CD14-positive monocyte (primary cell): ENCODE measurements at places on chromosomes 3 and 15.

- DNase-seq = no peak
These were observed 26.9 kb downstream of the MCTP2 start for GRCh38 chr15:94258246-94258645.

DNA sequence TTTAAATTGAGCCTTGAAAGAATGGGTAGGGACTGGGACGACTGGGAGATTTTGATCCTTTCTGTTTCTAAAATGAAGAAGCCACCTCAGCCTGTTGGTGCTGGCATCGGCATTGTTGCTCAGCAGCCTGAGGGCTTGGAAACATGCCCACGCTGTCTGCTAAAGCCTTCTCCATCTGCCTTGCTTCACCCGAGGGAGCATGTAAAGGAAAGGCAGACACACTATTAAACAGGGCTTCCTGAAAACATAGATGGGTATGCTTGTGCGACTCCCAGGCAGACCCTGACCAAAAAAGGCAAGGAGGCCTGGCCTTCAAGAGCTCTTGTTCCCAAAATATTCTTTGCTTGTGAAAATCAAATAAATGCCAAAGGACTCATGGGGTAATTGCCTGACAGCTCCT, 84.2 kb upstream of the SLC4A7 start:
- DNase-seq = no peak

- no peak for DNase-seq
These were observed 867.6 kb downstream of the EPHA3 start for GRCh38 chr3:89974903-89975519.

DNA sequence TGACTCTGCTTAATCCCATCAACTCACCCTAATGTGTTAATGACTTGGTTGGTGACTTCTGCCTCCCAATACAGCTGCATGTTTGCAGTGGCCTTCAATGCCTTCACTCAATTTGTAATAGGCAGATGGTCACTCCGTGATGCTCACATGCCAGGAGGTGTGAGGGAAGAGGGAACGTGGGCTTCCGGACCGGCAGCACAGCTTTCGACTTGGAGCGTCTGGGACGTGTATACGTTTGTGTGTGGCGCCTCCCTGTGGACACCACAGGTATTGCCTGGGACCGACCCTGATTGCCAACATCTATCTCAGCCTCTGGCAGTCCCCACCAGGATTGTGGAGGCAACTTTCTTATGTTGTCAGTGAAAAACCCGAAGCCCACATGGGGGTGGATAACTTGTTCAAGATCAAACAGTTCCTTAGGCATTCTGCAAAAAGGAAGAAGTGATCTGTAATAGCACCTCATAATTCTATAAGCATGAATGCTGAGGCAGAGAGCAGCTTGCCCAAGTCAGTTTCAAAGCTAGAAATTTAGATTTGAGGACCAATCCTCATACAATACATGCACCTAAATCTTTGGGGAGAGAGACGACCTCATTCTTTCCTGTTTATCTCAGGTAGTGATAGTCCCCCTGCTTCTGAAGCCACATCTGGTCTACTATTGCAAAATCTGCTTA, 16.9 kb downstream of the MRPL46 start:
- peak; percentile 52 for DNase-seq

GRCh38 chr3:136818191-136818768, 646 bp upstream of the SLC35G2 start:
- DNase-seq = no peak

- DNase-seq = no peak
These were observed 58.1 kb downstream of the CD200 start for GRCh38 chr3:112390783-112391641.

GRCh38 chr15:55937040-55937439, 56.4 kb downstream of the NEDD4 start:
- DNase-seq = no peak

DNA sequence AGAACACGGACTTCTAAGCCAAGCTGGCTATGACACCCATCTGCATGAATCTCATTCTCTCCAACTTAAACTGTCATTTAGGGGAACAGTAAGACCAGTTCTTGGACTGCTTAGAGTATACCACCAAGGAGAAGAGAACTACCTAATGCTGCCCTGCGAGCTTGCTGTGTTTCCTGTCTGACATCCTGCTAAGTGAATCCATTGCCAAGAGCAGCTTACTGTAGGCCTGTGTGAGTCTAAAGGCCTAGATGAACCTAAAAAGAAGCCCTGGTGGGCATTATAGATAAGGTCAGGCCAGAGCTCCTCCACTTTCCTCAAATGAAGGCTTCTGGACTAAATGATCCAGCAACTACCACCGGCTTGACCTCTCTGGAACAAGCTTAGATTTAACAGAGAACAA, 15.0 kb downstream of the LZTFL1 start:
- DNase-seq = no peak

DNA sequence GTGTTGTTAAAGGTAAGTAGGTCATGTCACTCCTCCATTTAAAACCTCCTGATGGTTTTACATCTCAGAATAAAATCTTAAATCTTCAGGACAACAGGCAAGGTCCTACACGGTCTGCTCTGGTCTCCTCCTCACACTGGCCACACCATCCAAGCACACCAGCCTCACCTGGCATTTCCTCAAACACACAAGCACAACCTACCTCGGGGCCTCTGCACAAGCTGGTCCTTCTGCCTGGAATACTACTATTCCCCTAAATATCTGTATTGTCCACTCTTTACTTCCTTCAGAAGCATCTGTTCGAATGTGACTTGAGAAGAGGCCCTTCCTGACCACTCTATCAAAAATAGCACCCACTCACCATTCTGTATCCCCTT, 1.8 kb downstream of the GORASP1 start:
- no peak for DNase-seq

DNA sequence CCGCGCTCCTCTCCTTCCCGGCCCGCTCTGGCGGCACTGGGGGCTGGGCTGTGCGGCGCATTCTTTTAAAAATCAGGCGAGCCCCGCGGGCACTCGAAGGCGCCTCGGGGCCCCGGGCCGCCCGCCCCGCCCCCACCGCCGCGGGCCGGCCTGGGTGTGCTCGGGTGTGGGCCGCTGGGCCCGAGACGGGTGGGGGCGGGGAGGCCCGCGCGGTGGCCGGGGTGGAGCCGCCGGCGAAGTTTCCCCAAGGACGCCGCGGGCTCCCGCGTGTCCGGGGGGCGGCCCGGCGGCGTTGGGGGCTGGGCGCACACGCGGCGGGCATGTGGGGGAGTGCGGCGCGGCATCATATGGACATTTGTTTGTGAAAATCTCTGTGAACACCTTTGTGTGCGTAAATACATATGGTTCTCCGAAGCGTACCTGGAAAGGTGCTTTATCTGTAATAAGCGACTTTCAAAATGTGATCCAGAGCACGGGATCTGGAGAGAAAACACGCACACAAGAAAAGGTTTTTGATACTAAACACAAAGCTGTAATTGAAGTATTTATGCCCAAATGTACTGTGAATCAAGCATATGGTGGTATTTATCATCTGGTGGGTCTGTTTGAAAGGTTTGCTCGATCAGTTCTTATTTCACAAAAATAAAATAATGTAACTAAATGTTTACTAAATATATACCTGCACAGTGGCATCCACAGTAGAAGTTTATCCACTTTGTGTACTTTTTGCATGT, 612 bp upstream of the TBL1XR1 start:
- DNase-seq = peak; percentile 37

GRCh38 chr3:50138266-50139200, 16.6 kb upstream of the SEMA3F start:
- no peak for DNase-seq

DNA sequence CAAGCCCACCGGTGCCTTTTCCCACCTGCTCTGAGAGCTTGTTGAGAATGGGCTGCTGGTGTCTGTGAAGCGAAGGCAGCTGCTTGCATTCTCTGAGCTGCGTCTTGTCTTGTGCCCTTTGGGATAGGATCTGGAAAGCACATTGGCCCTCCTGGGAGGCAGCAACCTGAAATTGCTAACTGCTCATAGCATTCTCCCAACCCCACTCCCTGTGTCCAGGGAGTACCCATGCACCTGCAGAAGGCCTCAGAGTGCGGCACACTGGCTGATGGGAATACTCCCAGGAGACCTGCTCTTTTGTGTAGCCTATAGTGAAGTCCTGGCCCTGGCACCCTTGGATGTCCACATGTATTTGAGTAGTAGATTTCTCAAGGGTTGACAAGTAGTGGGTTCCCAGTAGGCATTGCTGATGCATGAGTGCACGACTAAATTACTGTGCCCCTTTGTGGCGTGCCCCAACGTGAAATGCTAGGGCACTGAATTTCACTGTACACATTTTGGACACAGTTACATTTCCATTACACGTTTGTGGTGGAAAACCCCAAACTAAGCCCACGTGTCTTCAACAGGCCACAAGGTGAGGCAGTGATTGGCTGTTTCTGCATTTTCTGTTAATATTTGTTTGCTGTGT, 3.7 kb downstream of the EPHB1 start:
- DNase-seq = no peak

DNA sequence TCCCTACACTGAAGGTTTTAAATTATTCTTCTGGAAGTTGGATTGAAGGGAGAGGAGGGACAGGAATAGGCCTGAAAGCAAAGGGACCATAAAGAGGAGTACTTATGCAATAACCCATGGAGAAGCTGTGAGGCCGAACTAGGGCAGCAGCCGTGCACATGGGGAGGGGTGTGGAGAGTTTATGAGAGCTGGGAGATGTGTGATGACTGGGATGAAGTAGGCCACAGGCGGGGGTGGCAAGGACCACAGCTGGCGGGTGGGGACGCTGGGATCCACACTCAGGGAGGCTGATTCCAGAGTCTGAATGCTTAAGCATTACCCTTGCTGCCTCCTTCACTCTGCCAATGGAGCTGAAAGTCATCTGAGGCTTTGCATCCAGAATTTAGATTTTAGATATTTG, 123.8 kb downstream of the ARNT2 start:
- no peak for DNase-seq

- no peak for DNase-seq
These were observed 14.4 kb upstream of the CSPG4 start for GRCh38 chr15:75727031-75727531.

- no peak for DNase-seq
These were observed 58.8 kb downstream of the SMARCC1 start for GRCh38 chr3:47722859-47723258.

- no peak for DNase-seq
These were observed 518.9 kb downstream of the SHQ1 start for GRCh38 chr3:72329354-72329753.

DNA sequence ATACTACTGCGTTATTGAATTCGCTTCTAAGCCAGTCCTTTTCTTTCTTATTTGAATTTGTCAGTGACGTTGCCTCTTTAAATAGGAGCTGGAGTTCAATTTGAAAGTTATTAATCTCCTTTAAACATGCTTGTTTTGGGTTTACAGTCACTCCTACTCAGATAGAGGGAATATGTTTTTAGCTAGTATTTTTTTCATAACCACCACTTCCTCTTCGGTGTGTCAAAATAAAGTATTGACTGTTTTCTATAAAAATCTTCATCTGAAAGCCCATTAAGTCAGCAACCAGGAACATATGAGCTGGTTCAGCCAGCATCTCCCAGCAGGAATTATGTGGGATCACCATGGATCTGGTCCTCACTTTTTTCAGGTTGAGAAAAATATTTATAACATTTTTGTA, 772.9 kb downstream of the DIPK2A start:
- no peak for DNase-seq

- no peak for DNase-seq
These were observed 5.8 kb downstream of the RCCD1 start for GRCh38 chr15:90960298-90961091.

DNA sequence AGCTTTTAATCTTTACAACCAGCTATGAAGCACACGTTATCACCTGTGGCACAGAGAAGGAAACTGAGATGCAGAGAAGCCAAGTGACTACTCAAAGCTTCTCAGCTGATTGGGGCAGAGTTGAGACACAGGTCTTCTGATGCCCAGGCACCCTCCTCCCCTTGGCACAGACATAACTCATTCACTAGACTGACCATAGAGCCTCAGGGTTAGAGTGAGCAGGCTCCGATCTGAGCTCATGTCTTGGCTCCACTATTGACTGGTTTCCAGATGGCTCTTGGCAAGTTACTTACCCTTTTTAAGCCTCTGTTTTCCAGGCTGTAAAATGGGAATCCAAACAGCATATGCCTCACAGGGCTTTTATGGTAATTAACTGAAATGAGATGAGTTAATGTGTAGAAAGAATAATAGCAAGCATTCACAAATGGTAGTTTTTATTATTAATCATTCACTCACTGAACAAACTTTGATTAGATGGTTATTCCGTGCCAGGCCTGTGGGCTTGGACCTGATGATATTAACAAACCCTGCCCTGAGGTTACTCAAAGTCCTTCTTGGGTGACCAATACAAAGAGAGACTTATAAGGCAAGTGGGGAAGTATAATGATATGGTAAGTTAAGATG, 184.3 kb downstream of the ANXA2 start:
- no peak for DNase-seq

GRCh38 chr15:48394970-48395369, 63.7 kb downstream of the DUT start:
- no peak for DNase-seq

GRCh38 chr3:111725706-111726105, 130.6 kb upstream of the ZBED2 start:
- DNase-seq = no peak

DNA sequence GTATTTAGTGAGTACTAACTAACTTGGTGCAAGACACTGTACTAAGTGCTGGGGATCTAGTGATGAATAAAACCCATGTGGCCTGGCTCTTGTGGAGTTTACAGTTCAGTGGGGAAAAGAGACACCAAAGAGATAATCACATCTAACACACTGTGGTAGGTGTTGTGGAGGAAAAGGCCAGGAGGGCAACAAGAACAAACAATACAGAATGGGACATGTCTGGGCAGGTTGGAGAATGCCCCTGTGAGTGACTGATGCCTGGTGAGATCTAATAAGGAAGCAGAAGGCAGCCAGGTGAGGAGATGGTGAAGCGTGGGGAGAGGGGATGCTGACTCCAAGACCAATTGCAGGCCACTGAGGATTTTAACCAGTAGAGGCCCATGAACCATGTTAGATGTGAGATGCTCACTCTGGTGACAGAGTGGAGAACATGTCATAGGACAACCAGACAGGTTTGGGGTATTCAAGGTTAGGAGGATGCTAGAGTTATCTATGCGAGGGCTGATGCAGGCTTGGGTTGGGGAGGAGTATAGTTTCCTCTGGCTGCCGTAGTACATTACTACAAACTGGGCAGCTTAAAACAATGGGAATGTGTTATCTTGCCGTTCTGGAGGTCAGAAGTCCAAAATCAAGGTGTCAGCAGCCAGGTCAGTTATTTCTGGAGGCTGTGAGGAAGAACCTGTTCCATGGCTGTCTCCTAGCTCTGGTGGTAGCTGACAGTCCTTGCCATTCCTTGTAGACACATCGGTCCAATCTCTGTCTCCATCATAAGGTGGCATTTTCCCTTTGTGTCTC, 81.4 kb downstream of the ARNT2 start:
- DNase-seq = no peak

DNA sequence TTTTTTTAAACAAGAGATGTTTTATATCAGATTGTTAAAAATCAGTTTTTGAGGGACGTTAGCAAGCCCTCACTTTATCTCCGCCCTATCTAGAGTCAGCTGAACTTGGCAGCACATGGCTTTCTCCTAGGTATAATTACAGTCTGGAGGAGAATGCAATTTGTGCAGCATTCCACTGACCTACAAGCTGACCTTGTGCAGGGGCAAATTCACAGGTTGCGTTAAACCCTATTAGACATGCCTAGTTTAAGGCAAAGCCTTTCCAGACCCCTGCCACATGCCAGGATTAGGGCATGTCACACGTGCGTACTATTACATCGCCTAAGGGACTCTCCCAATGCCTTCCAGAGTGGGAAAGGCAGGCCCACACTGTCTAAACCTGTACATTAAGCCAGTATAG, 224.0 kb downstream of the GREM1 start:
- no peak for DNase-seq

GRCh38 chr3:42589382-42590109, 1.1 kb upstream of the SS18L2 start:
- DNase-seq = no peak

- peak; percentile 39 for DNase-seq
These were observed 93.9 kb downstream of the RBPMS2 start for GRCh38 chr15:64681424-64682024.
